ENCODE measurements at places on chromosomes 3 and 15.
A peak's percentile ranks its signal among the peaks of the same experiment; 100 is the strongest.

GRCh38 chr3:106275592-106275991 is 406.8 kb upstream of the CBLB start:
- no peak for DNase-seq

- DNase-seq = no peak
Observed at GRCh38 chr3:8505621-8506020, 4.0 kb downstream of the LMCD1 start.

GRCh38 chr3:184160456-184160855 is 5.3 kb downstream of the DVL3 start:
- no peak for DNase-seq

DNA sequence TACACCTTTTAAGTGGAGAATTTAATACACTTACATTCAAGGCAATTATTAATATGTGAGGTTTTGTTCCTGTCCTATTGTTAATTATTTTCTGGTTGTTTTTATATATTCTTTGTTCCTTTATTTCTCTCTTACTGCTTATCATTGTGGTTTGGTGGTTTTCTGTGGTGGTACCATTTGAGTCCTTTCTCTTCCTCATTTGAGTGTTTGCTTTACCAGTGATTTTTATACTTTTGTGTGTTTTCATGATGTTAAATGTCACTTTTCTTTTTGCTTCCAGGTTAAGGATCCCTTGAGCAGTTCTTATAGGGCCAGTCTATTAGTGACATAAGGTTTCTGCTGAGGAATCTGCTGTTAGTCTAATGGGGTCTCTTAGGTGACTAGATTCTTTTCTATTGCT is 116.5 kb downstream of the LRRK1 start:
- no peak for DNase-seq

DNA sequence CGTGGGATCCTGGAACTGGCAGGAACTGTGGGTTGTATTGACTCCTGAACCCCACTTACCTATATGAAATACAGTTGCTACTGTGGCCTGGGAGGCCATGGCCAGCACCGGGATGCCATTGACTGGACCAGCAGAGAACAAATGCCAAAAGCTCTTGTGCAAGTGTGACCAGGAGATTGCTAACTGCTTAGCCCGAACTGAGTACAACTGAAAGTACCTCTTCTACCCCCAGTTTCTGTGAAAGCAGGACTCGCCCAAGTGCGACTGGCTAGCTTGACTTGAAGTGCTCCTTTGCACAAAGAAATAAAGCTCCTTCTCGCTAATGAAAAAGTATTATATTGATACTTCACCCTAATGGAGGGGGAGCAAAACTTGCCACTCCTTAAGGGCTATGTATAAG is 101.3 kb upstream of the ATP11B start:
- DNase-seq = no peak

GRCh38 chr3:128549283-128550112 is 56.5 kb upstream of the GATA2 start:
- no peak for DNase-seq

DNA sequence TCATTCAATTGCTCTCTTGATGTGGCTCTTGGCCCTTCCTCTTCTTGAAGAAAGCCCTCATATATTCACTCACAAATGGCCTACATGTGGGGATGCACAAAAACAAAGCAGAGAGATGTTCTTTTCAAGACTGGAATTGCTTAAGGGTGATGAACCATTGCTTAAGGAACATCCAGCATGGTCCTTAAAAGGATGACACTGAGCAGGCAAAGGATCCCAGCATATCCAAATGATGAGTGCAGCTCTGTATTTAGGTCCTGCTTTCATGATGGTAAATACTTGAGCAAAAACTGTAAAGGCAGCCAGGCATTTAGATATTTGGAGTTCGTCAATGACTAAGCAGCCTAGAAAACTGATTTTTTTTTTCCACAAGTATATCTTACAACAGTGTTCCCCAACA is 173.8 kb upstream of the ARRDC4 start:
- no peak for DNase-seq

- peak; percentile 39 for DNase-seq
Observed at GRCh38 chr15:49627407-49627877, 6.6 kb downstream of the DTWD1 start.

DNA sequence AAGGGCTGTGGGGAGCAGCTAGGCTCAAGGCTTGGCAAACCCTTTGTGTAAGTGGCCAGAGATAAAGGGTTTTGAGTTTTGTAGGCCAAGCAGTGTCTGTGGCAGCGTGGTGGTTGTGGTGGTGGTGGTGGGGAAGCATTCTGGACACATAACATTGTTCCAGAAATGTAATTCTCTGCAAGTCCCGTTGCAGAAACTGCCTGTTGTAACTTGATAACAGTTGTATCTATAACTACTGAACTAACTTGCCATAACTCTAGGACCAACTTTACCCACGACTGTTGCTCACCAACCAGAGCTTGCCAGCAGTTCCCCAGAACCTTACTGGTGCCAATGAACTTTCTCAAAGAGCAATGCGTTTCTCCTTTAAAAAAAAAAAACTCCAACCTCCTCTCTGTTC is 18.1 kb upstream of the TMEM40 start:
- DNase-seq = no peak

GRCh38 chr15:89196241-89196640 is 25.1 kb downstream of the RLBP1 start:
- no peak for DNase-seq

- no peak for DNase-seq
Observed at GRCh38 chr3:127413871-127414270, 126.0 kb upstream of the PRR20G start.

GRCh38 chr3:145698749-145699148 is 462.2 kb downstream of the PLOD2 start:
- DNase-seq = no peak

DNA sequence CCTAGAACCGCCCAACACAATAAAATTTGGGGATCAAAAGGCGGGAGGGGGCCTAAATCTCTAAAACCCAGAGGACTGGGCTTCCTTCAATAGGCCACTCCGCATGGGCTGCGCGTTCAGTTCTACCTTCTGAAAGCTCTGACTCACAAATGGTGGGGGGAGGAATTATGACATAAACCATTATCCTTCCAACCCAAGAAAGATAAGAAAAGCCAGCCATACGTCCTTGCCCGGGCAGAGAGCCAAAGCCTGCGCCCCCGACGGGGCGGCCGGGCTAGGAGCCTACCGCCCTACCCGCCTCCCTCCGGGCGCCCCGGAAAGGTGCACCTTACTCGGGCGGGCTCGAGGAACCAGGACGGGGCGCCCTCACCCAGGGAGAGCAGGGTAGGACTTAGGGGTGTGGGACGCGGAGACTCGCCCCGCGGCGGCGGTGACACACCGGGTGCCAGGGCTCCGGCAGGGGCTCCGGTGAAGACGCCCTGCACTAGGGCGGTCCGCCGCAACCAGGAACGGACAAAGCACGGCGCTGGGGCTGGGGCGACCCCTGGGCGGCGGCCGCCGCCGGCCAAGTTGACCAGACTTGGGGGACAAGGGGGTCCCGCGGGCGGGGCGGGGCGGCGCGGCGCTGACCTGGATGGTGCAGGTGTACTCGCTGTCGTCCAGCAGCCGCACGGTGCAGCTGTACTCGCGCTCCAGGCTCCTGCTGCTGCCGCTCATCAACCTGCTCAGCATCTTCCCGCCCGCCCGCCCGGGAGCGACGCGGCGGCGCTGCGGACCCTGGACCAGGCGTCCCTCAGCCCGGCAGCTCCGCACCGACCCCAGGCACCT is 534 bp downstream of the FRMD5 start:
- DNase-seq = no peak

DNA sequence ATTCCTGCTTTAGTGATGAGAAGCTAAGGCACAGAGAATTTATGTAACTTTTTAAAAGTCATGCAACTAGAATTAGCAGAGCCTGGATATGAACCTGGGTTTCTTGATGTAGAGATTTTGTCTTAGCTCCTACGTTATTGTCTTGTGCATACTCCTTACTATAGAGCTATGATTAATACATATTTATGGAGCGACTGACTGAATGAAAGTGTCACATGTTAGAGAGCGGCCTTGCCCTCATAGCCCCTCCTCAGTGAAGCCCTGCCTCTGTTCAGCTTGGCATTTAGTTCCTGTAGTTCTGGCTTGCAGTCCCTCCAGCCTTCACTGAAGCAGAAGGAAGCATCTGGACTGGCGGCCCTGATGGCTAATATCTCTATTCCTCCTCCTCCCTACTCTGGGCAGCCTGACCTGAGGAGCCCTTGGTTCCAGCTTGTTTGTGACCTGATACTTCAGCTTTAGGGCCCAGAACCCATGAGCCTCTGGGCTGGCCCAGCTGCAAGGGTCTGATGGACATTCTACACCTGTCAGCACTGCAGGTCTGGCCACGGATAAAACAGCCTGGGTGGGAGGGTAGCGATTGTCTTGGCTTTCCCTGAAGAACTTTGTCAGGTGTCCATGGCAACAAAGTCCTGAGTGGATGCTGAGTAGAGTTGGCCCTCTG is 13.4 kb upstream of the AGBL1 start:
- DNase-seq = no peak

- no peak for DNase-seq
Observed at GRCh38 chr3:80338366-80338765, 570.6 kb upstream of the ROBO1 start.

GRCh38 chr3:16319307-16319706 is 54.3 kb downstream of the OXNAD1 start:
- DNase-seq = peak; percentile 14

- DNase-seq = no peak
Observed at GRCh38 chr3:168951884-168952283, 711.6 kb downstream of the MECOM start.

DNA sequence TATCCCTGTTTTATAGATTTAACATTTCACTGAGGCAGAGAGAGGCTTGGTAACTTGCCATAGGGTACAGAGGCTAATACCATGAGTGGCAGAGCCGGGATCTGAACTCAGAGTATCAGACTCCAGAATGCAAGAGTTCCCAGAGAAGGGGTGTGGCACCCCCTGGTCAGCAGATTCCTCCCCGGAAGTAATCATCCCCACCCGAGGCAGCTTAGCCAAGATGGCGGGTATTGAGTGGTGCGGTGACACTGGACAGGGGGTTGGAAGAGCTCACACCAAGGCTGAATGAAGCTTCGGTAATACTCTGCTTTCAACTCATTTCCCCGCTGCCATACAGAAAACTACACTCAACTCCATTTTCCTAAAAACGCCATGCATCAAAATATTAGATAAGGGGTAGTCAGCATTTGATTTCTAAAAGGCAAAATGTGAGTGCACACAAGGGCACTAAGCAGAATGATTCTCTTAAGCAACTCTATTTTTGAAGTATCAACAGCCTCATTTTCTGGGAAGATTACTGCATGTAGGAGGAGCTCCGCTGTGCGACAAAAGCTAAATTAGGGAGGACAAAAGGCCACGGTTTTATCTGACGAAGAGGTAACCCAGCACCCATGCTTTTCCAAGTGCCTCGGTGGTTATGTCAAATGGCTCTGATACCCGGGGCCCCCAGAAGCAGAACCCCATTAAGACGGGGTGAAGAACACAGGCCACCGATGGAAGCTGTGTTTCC is 166.7 kb downstream of the NUP210 start:
- no peak for DNase-seq

DNA sequence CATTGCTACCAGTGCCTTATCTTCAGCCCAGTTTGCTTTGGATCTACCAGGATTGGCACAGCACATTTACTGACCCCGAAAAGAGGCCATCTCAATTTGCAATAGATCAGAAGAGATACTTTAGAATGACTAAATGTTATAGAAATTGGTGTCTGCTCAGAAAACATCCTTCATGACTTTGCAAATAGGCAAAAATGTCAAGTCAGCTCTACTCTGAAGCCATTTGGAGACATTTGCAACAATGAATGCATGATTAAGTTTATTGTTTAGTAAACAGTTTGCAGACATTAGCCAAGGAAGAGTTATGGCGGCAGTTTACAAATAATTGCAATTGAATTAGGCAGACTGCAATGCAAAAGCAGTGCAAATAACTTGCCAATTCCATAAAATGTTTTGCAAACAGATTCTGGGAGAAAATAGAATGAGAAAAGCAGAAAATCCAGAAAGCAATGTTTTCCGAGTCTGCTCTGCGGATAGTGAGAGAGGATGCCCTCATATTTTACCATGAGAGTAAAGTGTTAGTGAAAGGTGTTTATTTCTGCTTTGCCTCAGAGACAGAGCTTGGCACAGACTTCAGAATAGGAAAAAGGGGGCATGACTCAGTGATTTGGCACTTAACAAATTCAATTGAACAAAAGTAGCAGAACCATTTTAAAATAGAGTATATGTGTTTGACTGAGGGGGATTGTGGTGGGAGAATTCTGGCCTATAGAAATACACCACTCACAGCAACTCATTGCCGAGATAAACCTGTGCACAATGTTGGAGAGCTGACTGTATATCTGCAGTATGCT is 334.9 kb upstream of the NR2F2 start:
- DNase-seq = no peak

GRCh38 chr3:132135628-132136333 is 101.0 kb upstream of the CPNE4 start:
- peak; percentile 86 for DNase-seq

GRCh38 chr3:14827776-14828175 is 9.0 kb downstream of the FGD5 start:
- DNase-seq = no peak

- DNase-seq = no peak
Observed at GRCh38 chr3:194487289-194488054, 670 bp upstream of the ATP13A3 start.

GRCh38 chr3:10753964-10754363 is 62.1 kb upstream of the SLC6A11 start:
- DNase-seq = no peak

DNA sequence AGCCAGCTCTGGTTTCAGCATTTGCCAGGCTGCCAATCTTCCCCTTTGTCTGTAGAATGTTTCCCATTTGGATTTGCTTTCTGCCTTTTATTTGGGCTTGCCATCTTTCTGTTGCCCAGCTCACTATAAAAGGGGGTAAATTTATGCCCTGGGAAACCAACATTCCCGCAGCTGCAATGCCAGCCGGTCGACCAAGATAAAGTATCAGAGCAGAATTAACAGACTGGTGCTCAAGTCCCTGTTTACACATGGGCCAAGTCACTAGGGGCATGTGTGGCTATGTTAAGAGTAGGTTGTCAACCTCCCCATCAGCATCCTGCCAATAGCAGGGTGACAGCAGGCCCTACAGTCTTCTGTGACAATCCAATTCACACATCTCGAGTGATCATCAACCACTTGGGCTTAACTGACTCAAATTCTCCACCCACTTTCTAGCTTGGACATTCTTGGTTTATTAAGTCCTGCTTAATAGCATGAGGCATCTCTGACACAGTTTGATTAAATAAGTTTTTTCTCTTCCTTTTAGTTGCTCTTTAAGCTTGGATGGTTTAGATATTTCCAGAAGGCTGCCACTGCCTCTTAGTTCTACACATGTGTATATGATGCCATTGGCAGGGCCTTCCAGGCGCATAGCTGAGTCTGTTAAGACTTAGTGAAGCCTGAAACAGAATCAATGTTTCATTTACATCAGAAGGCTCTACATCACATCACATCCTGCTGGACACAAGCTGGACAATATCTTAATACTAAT is 24.1 kb upstream of the VEPH1 start:
- DNase-seq = no peak

GRCh38 chr15:98330258-98330657 is 318.1 kb upstream of the IGF1R start:
- DNase-seq = no peak

DNA sequence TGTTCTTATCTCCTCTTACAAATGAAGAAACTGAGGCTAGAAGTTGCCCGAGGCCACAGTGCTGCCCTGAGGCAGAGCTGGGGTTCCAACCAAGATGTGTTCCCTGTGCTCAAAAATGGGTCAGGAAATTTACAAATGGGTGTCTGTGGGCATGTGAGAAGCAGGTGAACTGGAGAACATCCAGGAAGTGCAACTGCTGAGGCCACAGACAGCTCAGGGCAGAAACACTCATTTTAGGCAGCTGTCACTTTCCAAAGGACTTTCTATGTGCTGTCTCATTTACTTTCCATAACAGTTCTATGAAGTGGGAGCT is 47.2 kb upstream of the ATP2B2 start:
- no peak for DNase-seq

Measured in SW 1271 (cell line).